ENCODE measurements at places on chromosomes 7 and 10.

- peak; percentile 81 for DNase-seq
Measured at GRCh38 chr10:30804478-30805055, 175.0 kb upstream of the LYZL2 start.

GRCh38 chr10:103645141-103646054 lies 151.9 kb downstream of the NEURL1 start:
- DNase-seq: peak; percentile 98

DNA sequence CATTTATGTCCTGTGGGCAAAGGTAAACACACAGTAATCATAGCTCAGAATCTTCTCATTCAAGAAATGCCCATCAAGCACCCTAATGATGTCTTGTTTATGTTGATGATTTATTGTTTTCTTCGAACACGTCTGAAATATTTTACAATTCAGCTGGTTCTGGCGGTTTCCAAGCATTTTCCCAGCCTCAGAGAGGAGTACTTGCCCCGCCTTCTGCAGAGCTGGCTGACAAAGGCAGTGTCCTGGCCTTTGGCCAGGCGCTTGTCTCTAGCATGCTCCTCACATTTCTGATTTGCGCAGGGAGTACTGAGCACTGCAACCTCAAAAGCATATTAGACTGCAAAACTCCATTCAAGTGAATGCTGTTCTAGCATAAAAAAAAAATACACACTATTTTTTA lies 314.2 kb upstream of the GNAI1 start:
- peak; percentile 32 for DNase-seq

GRCh38 chr10:52801947-52802346 lies 29.4 kb upstream of the MBL2 start:
- peak; percentile 15 for DNase-seq

- no peak for DNase-seq
Measured at GRCh38 chr10:13003759-13004158, 2.2 kb upstream of the CCDC3 start.

DNA sequence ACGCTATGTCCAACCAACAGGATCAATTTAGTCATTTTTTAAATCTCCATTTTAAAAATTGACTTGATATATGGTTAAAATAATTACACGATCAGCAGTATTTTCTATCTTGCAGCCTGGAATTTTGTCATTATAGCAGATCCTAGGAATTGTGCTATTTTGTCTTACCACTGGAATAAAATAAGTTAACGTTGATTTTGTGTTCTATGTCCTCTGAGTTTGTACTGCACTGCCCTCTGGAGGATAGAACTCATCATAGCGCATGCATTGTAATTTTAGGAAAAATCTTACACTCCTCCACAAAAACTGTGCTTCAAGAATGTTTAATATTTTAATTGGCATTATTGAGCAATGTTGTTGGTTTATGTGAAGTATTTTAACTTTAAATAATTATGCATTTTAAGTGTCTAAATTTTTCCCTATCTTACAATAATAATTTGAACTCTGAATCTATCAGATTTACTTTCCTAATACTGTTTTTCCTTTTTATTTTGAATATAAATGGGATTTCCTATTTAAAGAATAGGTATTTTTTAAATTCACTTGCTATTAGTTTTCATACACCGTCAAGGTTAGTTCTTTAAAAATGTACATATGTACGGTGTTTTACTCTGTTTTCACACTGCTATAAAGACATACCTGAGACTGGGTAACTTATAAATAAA lies 220.1 kb downstream of the PPP1R3A start:
- peak; percentile 27 for DNase-seq

DNA sequence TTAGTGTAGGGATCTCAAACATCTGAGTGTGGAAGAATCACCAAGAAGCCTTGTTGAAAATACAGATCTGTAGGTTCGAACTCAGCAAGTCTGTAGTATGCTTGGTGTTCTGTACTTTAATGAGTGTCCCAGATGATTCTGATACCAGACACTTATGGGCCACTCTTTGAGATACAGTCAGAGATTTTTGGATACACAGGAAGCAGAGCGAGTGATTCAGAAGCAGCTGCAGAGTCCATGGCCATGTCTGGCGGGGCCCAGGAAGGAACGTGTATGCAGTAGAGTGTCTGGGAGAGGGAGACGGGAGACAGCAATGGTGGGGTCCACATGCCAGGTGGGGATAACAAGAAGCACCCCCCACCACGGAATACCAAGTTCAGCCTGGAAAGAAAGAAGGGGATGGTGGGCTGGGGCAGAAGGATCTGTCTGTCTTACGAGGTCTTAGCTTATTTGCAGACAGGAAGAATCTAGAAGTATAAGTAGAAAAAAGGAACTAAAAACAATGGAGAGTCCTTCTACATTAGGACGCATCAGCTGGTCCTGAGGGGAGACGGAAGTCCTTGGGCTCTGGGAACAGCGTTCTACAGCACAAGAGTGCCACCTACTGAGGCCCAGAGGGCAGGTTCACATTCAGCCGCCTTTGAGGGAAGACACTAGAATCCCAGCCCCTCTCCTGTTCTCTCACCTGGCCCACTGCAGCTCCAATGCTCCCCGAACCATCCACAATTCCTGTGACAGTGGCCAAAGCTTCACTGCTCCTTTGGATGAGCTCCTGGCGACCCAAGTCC lies 55.4 kb downstream of the SLC37A3 start:
- peak; percentile 33 for DNase-seq

Measured in EH (cell line).